ENCODE measurements at places on chromosomes 5 and 9.

- DNase-seq, result peak; percentile 42
These were observed 1.1 kb downstream of the VLDLR start for GRCh38 chr9:2622461-2623287.

- no peak for DNase-seq
These were observed 20.9 kb upstream of the BNIP1 start for GRCh38 chr5:173123416-173123815.

GRCh38 chr5:66573733-66574132, 22.5 kb upstream of the MAST4 start:
- DNase-seq, result no peak

GRCh38 chr5:127418974-127419682, 98.3 kb upstream of the PRRC1 start:
- no peak for DNase-seq

DNA sequence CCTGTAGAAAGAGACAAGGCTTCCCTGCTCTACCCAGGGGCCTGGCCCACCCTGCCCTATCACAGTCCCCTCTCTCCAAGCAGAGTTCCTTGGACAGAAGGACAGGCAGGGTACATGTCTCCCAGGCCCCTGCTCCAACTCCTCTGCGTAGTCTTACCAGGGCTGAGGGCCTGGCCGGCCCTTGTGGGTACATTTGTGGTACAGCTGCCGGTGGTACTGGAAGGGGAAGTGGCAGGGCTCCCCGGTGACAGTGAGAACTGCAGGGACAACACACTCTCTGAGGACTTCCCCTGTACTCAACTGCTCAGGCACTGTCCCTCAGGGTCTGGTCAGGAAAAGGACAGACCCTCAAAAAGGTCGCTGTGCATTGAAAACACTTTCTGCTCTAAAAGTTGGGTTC, 3.6 kb downstream of the F12 start:
- DNase-seq, result no peak

GRCh38 chr5:127951791-127952190, 131.8 kb upstream of the SLC12A2 start:
- DNase-seq, result no peak

- no peak for DNase-seq
These were observed 59.6 kb upstream of the GRAMD2B start for GRCh38 chr5:126363658-126364057.

DNA sequence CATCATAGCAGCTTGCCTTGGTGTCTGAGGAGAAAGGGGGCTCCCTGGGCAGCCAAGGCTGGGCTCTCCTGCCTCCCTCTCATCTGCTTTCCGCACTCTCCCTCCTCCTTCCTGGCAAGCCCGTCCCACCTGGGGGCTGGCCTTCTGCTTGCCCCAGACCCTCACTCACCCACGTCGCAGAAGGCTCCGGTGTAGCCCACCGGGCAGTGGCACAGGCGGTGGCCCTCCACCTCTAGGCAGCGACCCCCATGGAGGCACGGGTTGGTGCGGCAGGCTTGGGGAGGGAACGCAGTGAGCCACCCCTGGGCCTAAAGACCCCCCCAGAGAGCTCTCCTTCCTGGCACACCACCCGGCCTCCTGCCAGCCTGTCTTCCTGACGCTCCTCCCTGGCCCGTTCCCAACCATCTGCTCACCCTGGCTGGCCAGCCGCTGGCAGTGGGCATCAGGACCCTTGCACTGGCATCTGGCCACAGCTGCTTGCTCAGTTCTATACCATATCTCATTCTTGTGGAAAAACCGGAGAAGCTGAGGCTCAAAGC, 4.2 kb upstream of the PFN3 start:
- DNase-seq, result no peak

- peak; percentile 74 for DNase-seq
These were observed 11.4 kb upstream of the DUSP1 start for GRCh38 chr5:172782169-172783039.

- DNase-seq, result no peak
These were observed 64.0 kb downstream of the SFXN1 start for GRCh38 chr5:175542232-175542965.

GRCh38 chr9:134130503-134131375, 5.1 kb upstream of the WDR5 start:
- no peak for DNase-seq

- DNase-seq, result no peak
These were observed 137.0 kb downstream of the RXRA start for GRCh38 chr9:134463280-134463679.

DNA sequence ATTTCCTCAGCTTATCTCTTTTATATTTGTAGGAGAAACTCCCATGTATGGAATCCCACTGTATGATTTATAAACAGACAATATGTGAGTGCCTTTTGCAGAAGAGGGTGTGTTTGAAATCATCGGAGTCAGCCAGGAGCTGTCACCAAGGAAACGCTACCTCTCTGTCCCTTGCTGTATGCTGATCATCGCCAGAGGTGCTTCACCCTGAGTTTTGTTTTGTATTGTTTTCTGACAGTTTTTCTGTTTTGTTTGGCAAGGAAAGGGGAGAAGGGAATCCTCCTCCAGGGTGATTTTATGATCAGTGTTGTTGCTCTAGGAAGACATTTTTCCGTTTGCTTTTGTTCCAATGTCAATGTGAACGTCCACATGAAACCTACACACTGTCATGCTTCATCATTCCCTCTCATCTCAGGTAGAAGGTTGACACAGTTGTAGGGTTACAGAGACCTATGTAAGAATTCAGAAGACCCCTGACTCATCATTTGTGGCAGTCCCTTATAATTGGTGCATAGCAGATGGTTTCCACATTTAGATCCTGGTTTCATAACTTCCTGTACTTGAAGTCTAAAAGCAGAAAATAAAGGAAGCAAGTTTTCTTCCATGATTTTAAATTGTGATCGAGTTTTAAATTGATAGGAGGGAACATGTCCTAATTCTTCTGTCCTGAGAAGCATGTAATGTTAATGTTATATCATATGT, 18.0 kb upstream of the CTSL start:
- no peak for DNase-seq
